ENCODE measurements at places on chromosomes 4 and X.

DNA sequence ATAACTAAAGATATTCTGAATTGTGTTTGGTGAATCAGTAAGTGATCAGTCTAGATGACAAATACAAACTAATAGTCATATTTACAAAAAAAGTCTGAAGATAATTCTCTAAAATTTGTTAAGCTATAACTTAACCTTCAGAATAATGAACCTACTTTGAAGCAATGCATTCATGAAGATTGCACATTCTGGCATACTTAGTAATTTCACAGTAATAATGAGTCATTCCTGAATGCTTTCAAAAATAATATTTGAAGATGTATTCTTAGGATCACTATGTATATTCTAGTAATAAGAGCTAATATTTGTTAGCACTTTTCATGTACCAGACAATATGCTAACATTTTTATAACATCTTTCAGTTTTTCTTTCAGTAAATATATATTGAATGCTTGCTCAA lies 756.7 kb upstream of the SLIT2 start:
- ATAC-seq = no peak

GRCh38 chrX:14235004-14235403 lies 205.3 kb upstream of the GEMIN8 start:
- no peak for ATAC-seq

DNA sequence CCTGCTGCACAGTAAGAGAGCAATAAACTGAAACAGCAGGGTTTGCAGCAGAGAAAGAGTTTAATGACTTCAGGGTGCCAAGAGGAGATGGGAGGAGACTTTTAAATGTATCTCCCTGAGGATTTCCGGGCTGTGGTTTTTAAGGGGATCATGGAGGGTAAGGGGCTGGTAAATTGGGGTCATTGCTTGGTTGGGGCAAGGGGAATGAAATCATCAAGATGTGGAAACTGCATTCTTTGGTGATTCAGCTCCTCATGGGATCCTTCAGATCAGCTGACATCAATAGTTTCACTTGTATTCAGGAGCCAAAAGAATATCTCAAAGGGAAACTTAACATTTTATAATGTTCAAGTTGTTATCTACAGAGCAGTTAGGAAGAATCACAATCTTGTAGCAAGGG lies 174.3 kb upstream of the ANXA10 start:
- no peak for ATAC-seq

DNA sequence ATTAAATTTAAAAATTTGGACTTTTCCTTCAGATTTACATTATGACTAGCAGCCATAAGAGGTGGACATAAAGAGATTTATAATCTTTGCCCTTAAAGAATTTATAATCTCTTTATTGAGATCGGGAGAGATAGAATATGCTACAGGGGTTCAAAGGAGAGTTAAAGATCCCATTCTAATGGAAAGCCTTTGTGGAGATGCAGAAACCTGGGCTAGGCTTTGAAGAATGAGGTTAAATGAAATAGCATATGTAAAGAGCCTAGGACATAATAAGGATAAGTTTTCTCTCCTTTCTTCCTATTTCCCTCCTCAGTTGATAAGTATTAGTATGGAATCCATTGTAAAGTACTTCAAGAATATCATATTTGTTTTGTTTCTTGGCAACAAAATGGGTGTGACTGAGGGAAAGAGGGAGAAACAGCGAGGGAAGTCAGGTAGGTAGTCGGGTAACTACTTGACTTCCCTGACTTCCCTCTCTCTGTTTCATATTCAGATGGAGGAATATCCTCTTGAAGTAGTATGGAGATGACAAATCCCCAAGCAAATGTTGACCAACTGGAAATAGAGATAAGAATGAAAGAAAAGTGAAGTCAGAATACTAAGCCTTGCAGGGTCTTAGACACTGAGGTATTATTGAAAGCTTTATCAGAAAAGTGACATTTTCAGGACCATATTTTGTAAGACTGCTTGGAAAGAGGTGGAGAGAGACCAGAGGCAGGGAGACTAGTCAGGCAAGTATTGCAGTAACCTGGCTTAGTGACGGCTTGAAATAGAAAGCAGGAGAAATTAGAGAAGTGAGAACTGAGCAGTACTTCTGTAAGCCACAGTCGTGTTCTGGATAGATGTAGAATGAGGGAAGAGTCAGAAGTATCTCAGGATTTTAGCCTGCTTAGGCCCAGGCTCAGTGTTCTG lies 82.9 kb downstream of the PDLIM5 start:
- ATAC-seq = no peak

- ATAC-seq = no peak
Measured at GRCh38 chr4:185272245-185272644, 62.8 kb downstream of the SNX25 start.

- no peak for ATAC-seq
Measured at GRCh38 chrX:107827030-107827831, 1.6 kb downstream of the MID2 start.

- ATAC-seq = no peak
Measured at GRCh38 chrX:21781976-21782375, 24.1 kb upstream of the SMPX start.

- ATAC-seq = no peak
Measured at GRCh38 chrX:67500617-67501016, 43.2 kb upstream of the AR start.

DNA sequence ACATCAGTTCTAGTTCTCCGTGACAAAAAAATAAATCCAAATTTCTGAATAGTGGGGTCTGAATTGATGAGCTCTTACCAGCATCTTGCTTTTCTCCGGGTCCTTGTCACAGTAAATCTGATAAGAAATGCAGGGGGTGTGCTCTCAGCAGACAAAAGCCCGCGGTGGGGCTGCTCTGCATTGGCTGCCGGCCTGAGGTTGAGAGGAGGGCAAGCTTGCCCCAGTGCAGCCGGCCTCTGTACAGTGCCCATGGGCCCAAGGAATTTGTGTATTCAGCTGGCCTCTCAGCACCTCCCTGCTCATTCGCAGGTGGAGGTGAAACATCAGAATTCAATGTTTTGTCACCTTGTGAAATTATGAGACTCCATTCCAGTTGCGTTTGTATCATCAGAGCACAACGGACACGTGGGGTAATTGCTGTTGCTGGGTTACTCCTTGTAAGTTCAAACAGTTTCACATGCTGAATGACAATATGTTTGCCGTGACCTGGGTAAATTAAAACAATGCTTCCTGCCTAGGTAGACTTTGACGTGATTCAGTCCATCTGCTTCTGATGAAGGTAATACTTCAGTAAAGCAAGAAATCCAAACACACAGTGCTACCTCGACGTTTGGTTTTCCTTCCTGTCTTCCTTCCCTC lies 596.4 kb downstream of the MID1IP1 start:
- ATAC-seq = no peak

- ATAC-seq = no peak
Measured at GRCh38 chrX:100647095-100647494, 3.1 kb downstream of the SRPX2 start.

DNA sequence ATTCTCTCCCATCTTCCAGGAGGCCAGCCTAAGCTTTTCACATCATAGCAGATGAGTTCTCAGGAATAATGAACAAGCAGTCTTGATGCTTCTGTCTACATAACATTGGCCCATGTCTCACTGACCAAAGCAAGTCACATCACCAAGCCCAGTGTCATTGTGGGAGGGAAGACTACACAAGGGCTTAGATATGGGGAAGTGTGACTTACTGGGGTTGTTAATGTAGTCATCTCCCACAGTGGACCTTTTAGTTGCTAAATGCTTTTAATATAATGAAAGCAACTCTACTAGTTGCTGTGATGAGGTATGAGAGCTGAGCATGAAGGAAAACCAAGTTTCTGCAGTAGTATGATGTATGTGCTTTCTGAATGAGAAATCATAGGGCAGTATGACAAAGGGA lies 40.5 kb downstream of the TSPAN7 start:
- ATAC-seq = no peak

DNA sequence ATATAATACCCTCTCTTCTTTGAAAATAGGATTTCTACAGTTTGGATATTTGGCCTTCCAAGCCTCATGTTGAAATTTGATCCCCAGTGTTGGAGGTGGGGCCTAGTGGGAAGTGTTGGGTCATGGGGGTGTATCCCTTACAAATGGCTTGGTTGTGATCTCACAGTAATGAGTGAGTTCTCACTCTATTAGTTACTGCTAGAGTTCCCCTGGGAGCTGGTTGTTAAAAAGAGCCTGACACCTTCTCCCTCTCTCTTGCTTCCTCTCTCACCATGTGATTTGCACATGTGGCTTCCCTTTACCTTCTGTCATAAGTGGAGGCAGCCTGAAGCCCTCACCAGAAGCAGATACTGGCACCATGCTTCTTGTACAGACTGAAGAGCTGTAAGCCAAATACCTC lies 73.9 kb downstream of the HDAC8 start:
- no peak for ATAC-seq

GRCh38 chr4:84956014-84956413 lies 10.5 kb downstream of the WDFY3 start:
- no peak for ATAC-seq

DNA sequence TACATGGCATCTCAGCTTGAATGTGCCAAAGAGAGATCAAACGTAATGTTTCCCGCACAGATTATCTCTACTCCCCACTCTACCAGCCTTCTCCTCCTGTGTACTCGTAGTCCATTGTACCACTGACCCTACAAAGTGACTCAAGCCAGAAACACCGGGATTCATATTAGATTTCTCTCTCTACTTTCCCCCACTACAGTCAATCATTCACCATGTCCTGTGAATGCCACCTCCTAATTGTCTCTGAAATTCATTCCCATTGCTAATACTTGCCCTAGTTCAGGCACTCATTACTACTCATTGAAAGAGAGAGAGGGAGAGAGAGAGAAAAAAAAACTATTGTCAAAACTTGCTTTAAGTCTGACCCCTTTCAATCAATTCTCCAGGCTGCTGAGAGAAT lies 78.2 kb upstream of the LHFPL1 start:
- no peak for ATAC-seq

GRCh38 chr4:152197211-152197610 lies 338.7 kb downstream of the FBXW7 start:
- no peak for ATAC-seq

DNA sequence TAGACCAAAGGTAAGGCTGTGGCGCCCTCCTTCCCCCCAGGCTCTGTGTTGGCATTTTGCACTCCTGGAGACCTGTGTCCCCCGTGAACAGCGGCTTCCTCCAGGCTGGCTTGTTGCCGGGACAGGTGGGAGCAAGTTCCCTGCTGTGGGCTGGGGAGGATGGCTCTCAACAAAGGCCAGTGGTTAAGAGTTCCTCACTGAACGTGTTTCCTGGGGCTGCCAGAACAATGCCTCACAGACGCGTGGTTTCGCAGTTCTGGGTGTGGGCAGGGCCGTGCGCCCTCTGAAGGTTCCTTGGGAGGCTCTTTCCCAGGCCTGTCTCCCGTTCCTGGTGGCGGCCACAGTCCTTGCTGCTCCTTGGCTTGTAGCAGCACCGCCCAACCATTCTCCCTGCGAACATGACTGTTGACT lies 33.4 kb downstream of the NELFA start:
- no peak for ATAC-seq

GRCh38 chr4:58507079-58507478 lies 1396.9 kb upstream of the IGFBP7 start:
- no peak for ATAC-seq

- ATAC-seq = no peak
Measured at GRCh38 chr4:151850791-151851213, 90.0 kb upstream of the GATB start.

- ATAC-seq = no peak
Measured at GRCh38 chrX:123834116-123834515, 25.7 kb upstream of the XIAP start.

DNA sequence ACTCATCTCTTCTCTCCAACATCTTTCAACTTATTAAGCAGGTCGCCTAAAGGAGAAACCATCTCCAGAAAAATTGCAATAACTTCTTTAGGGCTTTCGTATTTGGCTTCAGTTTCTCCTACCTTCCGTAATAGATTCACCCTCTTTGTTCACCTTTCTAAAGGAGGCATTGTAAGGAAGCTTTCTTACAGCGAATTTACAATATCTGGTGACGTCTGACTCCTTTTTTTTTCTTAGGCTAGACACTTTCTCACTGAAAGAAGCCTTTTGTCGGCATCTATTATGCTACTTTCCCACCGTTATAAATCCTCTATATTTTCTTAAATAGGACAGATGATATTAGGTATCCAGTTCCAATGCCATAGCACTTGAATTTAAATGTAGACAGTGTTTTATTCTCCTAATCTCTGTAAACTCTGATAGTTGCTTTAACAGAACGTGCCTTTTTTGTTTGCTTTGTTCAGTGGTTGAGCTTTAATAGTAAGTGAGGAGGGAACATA lies 302.4 kb downstream of the IL1RAPL1 start:
- ATAC-seq = no peak

- ATAC-seq = peak; percentile 17
Measured at GRCh38 chrX:30282527-30282926, 26.7 kb downstream of the NR0B1 start.

DNA sequence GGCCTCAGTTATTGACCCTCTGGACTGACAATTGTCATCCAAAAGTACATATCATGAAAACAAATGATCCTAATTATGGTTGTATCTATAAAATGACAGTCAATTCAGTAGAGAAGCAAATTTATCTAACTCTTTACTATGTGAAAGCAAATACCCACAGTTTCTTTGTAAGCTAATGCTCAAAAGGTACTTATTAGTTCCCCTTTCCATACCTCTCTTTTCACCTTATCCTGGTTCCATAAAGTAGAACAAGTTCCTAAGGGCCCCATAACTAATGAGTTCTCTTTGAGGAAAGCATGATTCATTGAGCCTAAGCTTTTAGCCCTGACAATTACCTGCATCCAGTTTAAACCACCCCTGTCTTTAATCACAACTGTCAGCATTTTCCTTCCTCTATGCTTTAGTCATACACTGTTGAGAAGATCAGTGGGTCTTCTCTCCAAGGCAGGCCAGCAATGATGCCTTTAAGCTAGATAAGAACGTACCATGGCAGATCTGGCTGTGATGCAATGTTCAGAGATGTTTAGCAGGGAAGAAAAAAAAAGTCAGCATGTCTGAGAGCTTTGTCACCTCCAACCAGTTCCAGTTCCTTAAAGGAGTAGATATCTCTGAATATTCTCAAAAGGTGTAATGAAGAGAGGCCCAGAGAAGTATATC lies 179.7 kb upstream of the RASGEF1B start:
- no peak for ATAC-seq

Measured in SK-N-SH treated with all-trans-retinoic acid at 6 μM for 48 hours (cell line).